Fibroblast of the aortic adventitia (primary cell): ENCODE measurements at places on chromosomes 3 and 15.
A peak's percentile ranks its signal among the peaks of the same experiment; 100 is the strongest.

GRCh38 chr3:50008931-50009330 lies 69.0 kb downstream of the RBM6 start:
- peak; percentile 42 for DNase-seq

DNA sequence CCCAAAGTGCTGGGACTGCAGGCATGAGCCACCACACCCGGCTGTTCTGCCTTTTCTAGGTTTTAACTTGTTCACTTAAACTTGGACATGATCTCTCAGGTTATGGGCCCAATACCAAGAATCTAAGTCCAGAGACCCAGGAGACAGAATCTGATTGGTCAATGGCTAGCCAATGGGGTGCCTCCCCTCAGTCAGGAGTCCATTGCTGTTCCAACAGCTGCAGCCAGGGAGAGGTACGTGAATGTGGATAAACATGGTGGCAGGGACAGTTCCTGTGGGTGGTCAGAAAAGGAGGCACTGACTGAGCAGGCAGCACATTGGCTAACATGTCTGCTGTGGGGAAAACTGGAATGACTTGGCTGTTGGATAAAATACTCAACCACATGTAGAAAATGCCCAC lies 140.3 kb downstream of the RPLP1 start:
- DNase-seq = no peak

DNA sequence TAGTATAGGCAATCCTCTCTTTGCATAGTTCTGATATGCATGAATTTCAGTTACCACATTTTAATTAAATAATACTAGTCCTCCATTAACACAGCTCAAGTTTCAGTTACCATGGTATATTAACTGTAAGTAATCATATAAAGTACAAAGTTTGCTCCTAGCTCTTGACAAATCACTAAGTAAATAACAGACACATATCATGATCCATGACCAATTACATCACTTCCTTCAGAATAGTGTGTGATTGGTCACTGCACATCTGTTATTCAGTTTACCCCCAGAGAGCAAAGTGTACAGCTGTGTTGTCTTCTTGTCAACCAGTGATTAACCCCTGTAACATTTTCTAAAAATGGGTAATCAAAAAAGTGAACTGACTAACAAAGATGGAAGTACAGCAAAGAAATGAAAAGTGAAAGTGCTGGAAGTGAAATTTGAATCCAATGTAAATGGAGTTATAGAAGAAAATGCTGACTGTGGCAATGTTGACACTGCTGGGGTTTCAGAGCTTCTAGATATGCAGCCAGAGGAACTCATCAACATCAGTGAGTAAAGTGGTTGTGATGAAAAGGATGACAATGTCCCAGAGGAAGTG lies 30.2 kb upstream of the LEKR1 start:
- DNase-seq = peak; percentile 7

GRCh38 chr3:159170436-159171003 lies 368.7 kb downstream of the MFSD1 start:
- peak; percentile 55 for DNase-seq

DNA sequence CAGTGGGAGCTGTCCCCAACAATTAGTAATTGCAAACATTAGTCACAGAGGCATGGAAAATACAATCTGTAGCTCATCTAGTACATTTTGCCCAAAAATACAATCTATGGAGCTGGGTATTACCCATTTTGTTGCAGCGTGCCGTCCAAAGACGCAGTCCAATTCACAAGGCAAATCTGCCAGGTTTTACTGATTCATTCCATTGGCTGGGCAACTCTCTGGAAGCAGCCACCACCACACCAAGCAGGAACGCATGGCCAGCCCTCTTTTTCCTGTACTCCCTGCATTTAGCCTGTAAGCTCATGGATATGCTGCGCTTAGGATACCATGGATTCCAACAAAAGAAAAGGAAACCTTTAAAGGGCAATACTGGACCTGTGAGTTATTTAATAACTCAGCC lies 60.5 kb upstream of the ARRDC4 start:
- no peak for DNase-seq

DNA sequence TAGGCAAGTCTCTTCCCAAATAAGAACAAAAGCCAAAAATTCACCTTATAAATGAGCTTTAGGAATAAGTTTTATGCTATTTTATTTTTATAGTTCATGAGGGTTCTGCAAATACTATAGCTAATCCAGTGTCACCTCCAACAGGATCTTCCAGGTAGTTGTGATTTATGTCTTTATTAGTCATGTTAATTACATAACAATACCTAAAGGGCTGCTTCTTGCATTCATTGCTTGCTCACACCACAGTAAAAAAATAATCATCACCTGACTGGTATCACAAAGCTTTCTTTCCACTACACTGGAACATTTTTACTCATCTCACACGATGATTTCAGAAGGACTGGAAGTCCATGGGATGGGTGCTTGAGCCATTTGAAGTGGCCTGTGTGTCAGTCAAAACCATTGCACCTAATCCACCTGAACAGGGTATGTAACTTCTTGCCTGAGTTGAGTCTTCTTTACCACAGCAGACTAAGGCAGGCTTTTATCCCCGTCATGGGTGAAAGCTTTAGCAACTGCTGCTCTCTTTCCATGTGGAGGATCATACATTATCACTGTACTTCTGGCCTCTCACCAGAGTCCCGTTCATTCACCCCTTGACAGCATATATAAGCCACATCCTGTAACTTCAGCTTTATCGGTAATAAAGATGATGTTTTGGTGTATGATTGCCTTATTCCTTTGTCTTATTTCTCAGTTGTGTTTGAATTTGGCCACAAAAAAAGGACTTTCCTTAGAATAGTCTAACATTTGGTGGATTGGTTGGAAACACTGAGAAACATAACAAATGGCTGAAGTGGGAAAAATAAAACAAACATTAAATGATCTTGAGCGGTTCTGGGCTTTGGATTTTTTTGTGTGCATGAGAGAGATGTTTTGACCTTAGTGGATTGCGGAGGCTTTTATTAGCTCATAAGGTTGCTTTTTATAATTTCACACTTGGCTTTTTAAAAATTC lies 382.6 kb upstream of the THBS1 start:
- DNase-seq = no peak

- DNase-seq = peak; percentile 34
Observed at GRCh38 chr15:88605189-88606069, 15.7 kb upstream of the AEN start.

- no peak for DNase-seq
Observed at GRCh38 chr15:92305343-92305742, 88.3 kb upstream of the ST8SIA2 start.

GRCh38 chr15:68151277-68151676 lies 53.9 kb downstream of the CALML4 start:
- no peak for DNase-seq

DNA sequence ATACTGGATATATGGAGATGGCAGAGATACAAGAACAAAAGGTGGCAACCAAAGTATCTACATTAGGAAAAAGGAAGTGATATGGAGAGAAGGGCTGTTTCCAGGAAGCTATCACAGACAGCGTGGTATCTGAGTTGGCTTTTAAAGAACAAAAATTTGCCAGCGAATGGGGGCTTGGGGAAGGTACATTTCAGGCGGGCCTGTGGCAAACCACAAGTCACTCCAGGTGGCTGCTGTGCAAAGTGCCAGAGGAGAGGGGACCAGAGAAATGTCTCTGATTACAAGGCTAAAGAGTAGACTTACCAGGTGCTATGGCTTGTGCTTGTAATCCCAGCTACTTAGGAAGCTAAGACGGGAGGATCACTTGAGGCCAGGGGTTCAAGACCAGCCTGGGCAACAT lies 91.1 kb downstream of the MSL2 start:
- no peak for DNase-seq

DNA sequence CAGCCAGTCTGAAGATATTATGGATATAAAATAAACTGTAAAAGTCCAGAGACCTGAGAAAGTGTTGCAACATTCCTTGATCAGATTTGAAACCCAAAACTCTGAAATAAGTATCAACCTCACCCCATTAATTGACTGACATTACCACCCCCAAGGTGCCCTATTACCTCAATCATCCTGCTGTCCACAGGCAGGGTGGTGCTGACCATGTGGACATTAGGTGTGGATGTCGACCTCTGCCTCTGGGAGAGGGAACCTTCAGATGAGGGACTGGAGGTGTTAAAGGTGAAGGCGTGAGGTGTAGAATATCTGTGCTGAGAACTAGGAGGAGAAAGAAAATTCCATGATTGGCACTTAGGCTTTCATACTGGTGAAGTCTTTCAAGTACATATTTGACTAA lies 47.1 kb downstream of the MKRN2 start:
- no peak for DNase-seq

DNA sequence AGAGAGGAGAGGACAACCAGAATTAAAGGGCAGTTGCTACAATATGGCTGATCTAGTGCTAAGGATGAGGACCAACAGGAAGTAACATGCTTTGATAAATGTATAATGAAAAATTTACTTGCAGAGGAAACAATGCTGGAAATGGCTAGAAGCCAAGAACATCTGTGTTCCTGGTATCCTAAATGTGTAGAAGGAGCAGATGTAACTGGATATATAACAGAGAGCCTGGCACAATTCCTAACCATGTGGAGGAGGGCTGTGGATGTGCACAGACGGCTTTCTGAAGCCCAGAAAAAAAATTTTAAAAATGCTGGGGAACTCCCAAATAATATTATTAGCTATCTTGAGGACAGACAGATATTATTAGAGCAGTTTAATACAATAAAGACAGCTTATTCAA lies 159.4 kb upstream of the GBE1 start:
- DNase-seq = peak; percentile 9

DNA sequence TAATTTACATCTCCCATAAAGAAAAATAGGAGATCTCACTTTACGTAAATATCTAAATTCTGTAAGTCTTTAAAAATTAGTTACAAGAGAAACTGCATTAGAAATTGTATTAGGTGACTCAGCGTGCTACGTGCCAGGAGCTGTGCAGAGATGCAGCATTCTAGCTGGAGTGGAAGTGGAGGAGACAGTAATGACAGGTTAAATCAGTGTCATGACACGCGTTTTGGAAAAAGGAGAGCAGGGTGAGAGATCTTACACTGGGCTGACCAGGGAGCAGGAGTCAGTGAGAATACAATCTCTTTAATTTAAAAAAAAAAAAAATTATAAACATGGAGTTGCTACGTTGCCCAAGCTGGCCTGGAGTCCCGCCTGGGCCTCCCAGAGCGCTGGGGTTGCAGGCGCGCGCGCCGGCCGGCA lies 635 bp downstream of the TUBGCP5 start:
- DNase-seq = peak; percentile 62

- DNase-seq = no peak
Observed at GRCh38 chr3:122782804-122783203, 10.8 kb downstream of the HSPBAP1 start.

DNA sequence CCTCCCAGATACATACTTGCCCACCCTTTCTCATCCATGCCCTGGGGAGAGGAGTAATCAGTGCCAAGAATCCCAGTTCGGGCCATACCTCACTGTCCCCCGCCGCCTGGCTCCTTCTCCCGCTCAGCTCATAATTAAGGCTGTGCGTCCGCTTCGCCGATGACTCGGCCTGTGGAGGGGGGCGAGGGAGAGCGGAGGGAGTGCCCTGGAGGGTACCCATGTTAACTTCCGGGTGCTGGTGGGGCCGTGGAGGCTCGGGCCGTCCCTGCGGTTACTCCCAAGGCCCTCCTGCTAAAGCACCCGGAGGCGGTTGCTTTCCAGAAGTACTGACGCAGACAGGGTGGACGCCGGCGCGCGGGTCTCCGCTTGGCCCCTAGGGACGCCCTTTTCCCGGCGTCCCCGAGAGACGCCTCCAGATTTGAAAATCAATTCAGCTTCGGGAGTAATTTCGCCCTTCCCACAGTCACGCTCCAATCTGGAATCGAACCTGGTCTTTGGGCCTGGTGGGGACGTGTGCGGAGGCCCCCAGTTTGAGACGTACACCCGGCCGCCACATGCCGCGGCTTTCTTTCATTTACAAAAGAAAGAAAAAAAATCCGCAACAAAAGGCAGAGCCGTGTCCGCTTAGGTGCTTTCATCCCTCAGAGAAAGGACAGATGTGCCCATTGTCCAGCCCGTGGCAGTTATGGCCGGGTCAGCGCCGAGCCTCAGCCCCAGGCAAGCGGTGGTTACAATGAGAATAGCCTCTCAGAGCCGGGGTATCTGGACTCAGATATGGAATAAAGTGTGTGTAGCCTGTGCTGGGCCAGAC lies 1.0 kb upstream of the ONECUT1 start:
- DNase-seq = no peak

GRCh38 chr3:158935846-158936245 lies 134.0 kb downstream of the MFSD1 start:
- DNase-seq = no peak

GRCh38 chr15:55676507-55676906 lies 66.4 kb downstream of the PRTG start:
- DNase-seq = no peak

- DNase-seq = peak; percentile 41
Observed at GRCh38 chr3:57816471-57817095, 60.5 kb downstream of the SLMAP start.

GRCh38 chr3:164230385-164231094 lies 847.8 kb downstream of the SI start:
- DNase-seq = no peak

DNA sequence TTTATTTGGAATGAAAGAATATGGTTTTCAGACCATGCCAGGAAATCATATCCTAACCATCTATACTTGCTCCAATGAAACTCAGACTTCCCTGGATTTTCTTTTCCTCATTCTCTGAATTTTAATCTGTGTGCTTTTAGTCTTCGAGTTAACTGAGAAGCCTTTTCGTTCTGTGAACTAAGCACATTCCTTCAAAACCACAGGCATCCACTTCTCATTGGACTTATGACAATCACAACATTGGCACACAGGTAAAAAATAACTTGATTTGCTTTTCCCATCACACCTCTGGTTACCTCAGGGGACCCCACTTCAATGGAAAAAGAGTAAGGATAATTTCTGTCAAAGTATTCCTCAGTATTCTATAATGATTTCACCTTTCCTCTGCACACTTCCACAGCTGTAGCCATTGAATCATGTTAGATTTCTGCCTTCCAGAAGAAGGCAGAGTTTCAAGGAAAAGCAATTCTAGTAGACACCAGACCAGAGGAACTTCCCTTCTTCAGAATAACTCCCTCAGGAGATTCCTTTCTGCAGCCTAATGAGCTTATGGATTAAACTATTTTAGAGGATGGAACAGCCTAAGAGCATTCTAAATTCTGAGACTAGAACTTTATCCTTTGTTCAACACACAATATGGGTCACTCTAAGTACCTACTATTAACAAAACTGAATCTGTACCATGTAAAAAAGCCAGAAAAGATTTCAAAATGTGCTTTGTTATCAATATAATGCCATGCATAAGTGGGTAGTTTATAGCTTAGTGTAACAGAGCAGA lies 15.9 kb downstream of the COMMD2 start:
- DNase-seq = peak; percentile 70

DNA sequence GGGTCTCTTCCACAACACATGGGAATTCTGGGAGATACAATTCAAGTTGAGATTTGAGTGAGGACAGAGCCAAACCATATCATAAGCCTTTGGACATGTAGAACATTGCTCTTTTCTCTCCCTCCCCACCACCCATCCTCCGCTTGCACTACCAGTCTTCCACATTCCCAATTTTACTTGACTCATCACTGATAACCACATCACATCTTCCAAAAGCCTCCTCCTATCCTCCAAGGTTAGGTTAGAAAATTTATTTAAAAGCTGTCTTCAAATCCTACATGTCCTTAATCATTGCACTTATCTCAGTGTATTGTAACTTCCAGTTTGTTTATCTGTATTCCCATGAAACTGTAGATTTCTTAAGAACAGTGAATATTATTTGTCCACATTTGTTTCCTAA lies 10.4 kb downstream of the ZBED2 start:
- peak; percentile 25 for DNase-seq
